PC-3 (cell line): ENCODE measurements at places on chromosomes 6 and 20.

- DNase-seq = no peak
- H3K4me3 ChIP-seq = no peak overlapping the region
- no peaks in the 10 kb centered on the region for H3K4me1 ChIP-seq
- H3K36me3 ChIP-seq = no peaks in the 10 kb centered on the region
Measured at GRCh38 chr6:144123421-144123820, 26.9 kb upstream of the STX11 start.

DNA sequence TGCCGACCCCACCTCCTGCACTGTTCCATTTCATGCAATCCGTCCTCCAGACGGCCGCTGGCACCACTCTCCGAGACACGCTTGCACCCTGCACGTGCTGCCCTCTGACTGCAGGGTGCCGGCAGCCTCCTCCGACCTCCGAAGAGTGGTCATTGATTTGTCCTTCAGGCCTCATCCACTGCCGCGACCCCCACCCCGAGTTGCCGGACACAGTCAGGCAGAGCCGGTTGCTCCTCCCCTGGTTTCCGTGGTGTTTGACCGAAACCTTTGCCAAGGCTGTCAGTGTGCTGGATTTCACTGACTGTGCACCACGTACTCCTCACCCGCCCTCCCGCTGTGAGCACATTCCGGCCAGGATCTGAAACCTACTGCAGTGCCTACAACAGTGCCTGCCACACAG, 156.4 kb upstream of the PDE10A start:
- DNase-seq = no peak
- peaks cover 32% of the 10 kb centered on the region for H3K27me3 ChIP-seq
- H3K4me3 ChIP-seq = no peak overlapping the region
- H3K36me3 ChIP-seq = no peaks in the 10 kb centered on the region
- no peak overlapping the region for H3K27ac ChIP-seq

DNA sequence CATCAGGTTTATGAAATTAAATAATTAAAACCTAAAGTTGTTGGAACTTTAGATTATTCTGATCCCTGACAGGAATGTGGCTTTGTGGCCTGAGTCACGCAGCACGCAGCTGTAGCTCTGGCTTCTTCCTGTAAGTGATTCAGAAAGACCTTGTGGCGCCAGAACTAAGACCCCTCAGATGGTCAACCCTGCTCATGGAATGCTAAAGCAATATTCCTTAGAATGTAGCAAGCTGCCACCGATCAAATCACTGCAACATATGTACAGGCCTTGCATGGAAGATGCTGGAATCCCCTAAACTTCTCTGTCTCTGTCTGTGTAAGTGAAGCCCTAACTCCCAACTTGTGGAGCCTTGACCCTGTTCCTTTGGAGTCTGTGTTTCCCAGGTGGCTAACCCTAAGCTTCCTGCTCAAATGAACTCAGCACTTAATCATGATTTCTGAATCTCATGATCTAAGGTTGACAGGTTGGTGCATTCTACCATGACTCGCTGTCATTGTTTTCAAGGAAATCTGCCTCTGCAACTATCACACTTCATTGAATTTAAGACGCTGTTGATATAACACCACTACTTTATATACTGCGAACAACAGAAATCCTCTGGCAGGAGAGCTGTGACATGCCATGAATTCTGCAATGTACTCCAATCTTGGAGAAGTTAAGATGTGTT, 111.2 kb upstream of the CST7 start:
- no peak for DNase-seq
- peaks cover 82% of the 10 kb centered on the region for H3K27me3 ChIP-seq
- no peaks in the 10 kb centered on the region for H3K4me1 ChIP-seq
- no peak overlapping the region for H3K27ac ChIP-seq
- no peak overlapping the region for H3K4me3 ChIP-seq
- no peaks in the 10 kb centered on the region for H3K36me3 ChIP-seq

DNA sequence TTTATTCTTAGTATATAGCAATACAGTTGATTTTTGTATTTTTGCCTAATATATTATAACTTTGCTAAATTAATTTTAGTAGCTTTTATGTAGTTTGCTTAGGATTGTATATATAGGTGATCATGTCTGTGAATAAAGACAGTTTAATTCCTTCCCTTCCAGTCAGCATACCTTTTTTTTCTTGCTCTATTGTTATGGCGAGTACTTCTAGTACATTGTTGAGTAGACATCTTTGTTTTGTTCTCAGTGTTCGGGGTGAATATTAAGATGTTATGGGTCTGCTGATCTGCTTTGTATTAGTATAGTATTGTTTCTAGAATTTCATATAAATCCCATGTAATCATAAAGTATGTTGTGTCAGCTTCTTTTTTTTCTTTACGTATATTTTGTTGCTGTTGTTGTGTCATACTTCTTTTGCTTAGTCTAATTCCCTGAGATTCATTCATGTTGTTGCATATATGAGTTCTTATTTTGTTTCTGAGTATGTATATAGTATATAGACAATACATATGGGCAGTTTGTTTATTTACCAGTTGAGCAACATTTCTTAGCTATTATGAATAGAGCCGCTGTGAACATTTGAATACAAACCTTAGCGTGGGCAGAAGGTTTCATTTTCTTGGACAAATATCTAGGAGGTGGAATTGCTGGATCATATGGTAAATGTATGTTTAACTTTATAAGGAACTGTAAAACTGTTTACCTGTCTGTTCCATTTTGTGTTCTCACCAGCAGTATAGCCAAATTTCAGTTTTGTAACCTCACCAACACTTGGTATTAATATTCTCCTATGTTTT, 25.5 kb downstream of the NCOA3 start:
- no peaks in the 10 kb centered on the region for H3K27me3 ChIP-seq
- no peaks in the 10 kb centered on the region for H3K4me1 ChIP-seq
- H3K4me3 ChIP-seq = no peak overlapping the region
- peak; percentile 27 for DNase-seq
- no peak overlapping the region for H3K27ac ChIP-seq

DNA sequence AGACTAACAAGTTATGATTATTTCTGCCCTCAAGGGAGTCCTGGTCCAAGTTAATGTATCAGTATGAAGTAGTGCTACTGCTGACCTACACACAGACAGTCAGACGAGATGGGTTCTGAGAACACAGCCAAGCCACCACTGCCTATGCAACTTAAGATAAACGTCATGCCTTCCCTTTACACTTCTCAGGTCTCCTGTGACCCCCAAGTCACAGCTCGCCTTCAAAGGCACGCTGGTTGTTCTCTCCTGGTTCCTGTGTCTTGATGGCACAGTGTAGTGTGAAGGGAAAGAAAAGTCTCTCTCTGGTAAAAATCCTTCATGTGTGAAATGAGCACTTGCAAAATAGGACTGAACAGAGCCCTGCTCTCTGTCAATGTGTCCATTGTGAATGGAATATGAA, 377.8 kb downstream of the ADGRB3 start:
- no peak for DNase-seq
- H3K36me3 ChIP-seq = no peaks in the 10 kb centered on the region
- no peak overlapping the region for H3K4me3 ChIP-seq
- H3K27me3 ChIP-seq = no peaks in the 10 kb centered on the region
- H3K4me1 ChIP-seq = no peaks in the 10 kb centered on the region
- no peak overlapping the region for H3K27ac ChIP-seq

- H3K4me1 ChIP-seq = peaks cover 20% of the 10 kb centered on the region
- no peak overlapping the region for H3K4me3 ChIP-seq
- DNase-seq = peak; percentile 53
- no peak overlapping the region for H3K27ac ChIP-seq
- H3K36me3 ChIP-seq = no peaks in the 10 kb centered on the region
- peaks cover 13% of the 10 kb centered on the region for H3K27me3 ChIP-seq
Measured at GRCh38 chr6:116881236-116881635, 4.2 kb downstream of the RFX6 start.

DNA sequence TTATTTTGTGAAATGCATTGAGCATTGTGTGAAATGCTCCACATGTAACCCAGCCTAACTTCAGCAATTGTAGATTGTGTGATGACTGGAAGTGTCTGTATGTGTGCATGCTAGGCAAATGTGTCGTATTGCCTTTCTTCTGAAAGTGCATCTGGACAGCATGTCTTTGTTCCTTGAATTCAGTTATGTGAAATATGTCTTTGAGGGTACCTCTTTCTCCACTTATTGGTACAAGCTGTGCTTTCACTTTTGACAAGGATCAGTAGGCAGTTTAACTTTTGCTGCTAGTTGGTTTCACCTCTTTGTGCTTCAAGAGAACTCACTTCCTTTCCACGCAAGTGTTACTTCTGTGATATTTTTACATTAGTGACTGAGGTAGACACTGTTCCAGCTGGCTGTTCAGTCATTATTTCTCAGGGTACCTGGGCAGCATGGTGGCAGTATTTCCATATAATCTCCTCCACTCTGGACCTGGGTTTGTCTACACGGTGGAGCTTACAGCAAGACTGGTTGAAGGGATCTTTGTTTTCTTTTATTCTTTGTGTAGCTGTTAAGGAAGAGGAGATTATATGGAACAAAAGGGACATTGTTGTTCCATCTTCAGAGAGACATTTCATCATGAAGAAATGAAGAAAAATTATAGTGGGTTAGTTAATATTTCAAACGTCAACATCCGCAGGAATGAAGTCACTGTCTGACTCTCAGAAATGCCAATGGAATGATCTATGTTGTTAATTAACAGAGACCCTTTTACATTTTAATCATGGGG, 175.4 kb downstream of the UTRN start:
- H3K36me3 ChIP-seq = peaks cover 12% of the 10 kb centered on the region; the same call in 1 of the 2 replicates
- no peak overlapping the region for H3K27ac ChIP-seq
- DNase-seq = no peak
- no peaks in the 10 kb centered on the region for H3K4me1 ChIP-seq
- H3K4me3 ChIP-seq = no peak overlapping the region

GRCh38 chr20:1625083-1625690, 5.4 kb upstream of the SIRPB1 start:
- peaks cover 31% of the 10 kb centered on the region for H3K4me1 ChIP-seq
- H3K27ac ChIP-seq = peak overlapping the region; percentile 65
- no peaks in the 10 kb centered on the region for H3K27me3 ChIP-seq

DNA sequence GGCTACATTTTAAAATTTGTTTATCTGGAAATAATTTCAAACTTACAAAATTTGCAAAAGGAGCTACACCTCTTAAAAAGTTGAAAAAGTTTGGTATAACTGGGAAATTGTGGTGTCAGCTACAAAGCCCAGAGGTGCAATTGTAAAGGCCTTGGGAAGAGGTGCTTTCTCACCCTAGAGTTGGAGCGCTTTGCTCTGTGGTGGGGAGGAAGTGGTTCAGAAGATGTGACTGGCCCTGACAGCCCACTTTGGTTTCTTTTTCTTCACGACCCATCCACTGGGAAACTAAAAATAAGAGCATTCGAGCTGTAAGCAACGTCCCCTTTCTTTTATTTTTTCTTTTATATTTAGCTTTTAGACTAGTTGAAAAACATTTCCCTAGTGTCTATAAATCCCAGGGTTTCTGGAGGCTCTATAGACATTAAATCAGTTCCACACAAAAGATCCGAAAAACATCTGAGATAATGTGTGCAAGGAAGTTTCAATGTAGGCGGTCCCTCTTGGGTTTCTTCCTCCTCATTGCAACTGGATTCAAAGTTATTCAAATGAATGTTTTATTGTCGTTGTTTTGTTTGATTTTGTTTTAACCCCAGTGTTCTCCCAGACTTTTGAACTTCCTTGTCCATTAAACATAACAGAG, 397.8 kb downstream of the KIF16B start:
- no peaks in the 10 kb centered on the region for H3K27me3 ChIP-seq
- no peak overlapping the region for H3K27ac ChIP-seq
- H3K4me3 ChIP-seq = no peak overlapping the region
- peaks cover 7% of the 10 kb centered on the region; the same call in 1 of the 2 replicates for H3K4me1 ChIP-seq
- H3K36me3 ChIP-seq = no peaks in the 10 kb centered on the region
- no peak for DNase-seq

GRCh38 chr20:46689082-46689753, at the start of gene TP53RK:
TP53RK (minus strand) TSS chr20:46689444; CDS start chr20:46689414, 30 bp downstream.
- H3K4me1 ChIP-seq = peaks cover 18% of the 10 kb centered on the region
- peaks cover 18% of the 10 kb centered on the region for H3K36me3 ChIP-seq
- peak; percentile 100 for DNase-seq

DNA sequence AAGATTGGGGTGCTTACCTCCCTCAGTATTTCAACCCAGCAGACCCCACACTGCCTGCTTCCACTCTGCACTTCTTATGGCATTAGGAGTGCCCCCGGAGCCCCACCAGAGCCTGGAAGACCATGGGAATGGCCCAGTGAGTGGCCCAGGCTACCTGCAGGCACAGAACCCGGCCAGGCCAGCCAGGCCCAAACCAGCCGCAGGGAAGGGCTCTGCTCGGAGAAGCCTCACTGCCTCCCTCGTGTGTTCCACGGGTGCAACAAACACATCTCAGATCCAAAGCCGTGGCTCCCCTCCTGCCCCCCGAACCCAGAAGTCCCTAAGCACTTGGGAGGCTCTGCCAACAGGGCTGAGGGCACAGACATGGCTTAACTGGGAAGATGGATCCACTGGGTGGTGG, 283.9 kb downstream of the CDH4 start:
- H3K4me3 ChIP-seq = no peak overlapping the region
- no peaks in the 10 kb centered on the region for H3K4me1 ChIP-seq
- H3K36me3 ChIP-seq = no peaks in the 10 kb centered on the region
- no peak for DNase-seq
- no peak overlapping the region for H3K27ac ChIP-seq
- peaks cover 80% of the 10 kb centered on the region for H3K27me3 ChIP-seq
